Astrocyte (in vitro differentiated cells and primary cell): ENCODE measurements at places on chromosomes 13 and 19. TPM values are rescaled to one million over a fixed set of nuclear protein-coding genes. Genes with fewer than 3 reads are reported as not detected.

The KLK4 gene
- total RNA-seq: not detected in 2 replicates

GRCh38 chr13:32587011-32587810 is 959 bp downstream of the PDS5B start:
- peaks cover 7% of the 10 kb centered on the region for H3K4me1 ChIP-seq
- no peaks in the 10 kb centered on the region for H3K27me3 ChIP-seq
- H3K36me3 ChIP-seq: no peaks in the 10 kb centered on the region

DNA sequence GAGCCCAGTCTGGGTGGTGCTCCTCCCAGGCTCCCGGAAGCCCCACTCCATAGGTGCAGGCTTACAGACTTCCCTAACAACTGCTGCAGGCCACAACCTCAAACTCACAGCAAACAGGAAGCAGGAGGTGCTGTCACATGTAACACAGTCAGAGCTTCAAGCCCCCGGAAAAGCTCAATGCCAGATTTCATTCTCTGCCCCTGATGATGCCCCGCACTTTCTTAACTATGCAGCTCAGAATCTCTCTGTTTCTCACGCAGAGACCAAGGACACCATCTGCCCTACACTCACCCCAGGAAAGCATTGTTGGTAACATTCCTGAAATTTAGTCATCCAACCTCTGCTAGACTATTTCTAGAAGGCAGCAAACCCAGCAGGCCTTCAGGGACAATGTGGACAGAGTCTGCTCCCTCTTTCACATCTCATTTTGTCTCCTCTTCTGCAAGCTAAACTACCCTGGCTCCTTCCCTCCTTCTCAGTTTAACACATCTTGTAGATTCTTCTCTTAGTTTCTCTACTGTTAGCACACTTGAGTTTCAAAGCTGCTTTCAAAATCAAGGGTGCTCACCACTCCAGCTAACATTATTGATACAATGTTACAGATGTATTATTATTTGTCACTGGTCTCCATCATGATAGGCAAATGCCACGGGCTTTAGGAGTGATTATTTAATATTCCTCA is 162.5 kb downstream of the KCTD12 start:
- no peaks in the 10 kb centered on the region for H3K27me3 ChIP-seq
- H3K4me1 ChIP-seq: peaks cover 16% of the 10 kb centered on the region
- peak; percentile 87 for DNase-seq
- peak overlapping the region; percentile 65 for H3K27ac ChIP-seq

- no peak for DNase-seq
- H3K27ac ChIP-seq: no peak overlapping the region
- no peaks in the 10 kb centered on the region for H3K4me1 ChIP-seq
- H3K4me3 ChIP-seq: no peak overlapping the region
- no peaks in the 10 kb centered on the region for H3K36me3 ChIP-seq
- no peaks in the 10 kb centered on the region for H3K27me3 ChIP-seq
These were observed 54.6 kb downstream of the OR10H4 start for GRCh38 chr19:16003391-16003790.

DNA sequence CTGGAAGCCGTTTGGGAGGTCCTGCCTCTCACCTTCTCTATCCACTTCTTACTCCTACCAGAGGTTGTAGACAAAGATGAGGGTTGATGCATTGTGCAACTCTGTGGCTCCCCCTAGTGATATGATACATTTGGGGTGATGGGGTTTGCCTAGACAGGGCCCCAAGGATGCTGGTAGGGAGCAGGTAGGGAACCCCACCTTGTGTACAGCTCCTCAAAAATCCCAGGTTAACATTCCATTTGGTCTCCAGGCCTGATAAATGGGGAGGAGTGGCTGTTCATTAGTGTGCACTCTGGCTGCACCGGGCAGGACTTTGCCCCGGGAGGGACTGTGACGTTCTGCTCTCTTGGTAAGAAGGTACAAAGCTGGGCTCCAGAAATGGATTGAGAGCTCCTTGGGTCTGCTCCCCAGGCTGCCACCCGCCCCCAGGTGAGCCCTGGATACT is 19.2 kb downstream of the SIGLEC8 start:
- no peaks in the 10 kb centered on the region for H3K36me3 ChIP-seq
- no peak for DNase-seq
- H3K27ac ChIP-seq: no peak overlapping the region
- H3K4me1 ChIP-seq: no peaks in the 10 kb centered on the region
- no peaks in the 10 kb centered on the region for H3K27me3 ChIP-seq

- H3K4me1 ChIP-seq: no peaks in the 10 kb centered on the region
- H3K36me3 ChIP-seq: no peaks in the 10 kb centered on the region
- no peak overlapping the region for H3K27ac ChIP-seq
- peaks cover 9% of the 10 kb centered on the region for H3K27me3 ChIP-seq
- no peak overlapping the region for H3K4me3 ChIP-seq
These were observed 22.4 kb upstream of the MIER2 start for GRCh38 chr19:366951-367350.

The CEACAM5 gene
- total RNA-seq: not detected in 2 replicates

The ZNF175 gene
- 14.3 and 15.1 TPM in 2 replicates for total RNA-seq

The CYP2A6 gene
- not detected in 2 replicates for total RNA-seq

DNA sequence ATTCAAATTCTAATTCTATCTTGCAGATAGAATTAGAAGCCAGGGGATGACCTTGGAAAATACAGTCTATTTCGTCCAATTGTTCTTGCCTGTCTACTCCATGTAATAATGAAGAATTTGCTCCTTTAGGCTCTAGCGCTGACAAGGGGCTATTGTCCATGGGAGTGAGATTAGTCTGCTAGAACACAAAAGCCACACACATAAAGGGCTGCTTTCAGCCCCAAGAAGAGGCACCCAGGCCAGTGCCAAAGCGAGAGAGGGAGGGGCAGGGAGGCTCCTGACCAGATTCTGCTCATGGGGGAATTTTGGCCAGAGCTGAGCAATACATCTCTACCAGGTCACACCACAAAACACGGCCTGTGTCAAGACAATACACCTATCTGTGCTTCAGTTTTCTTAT is 1306.9 kb downstream of the UQCRFS1 start:
- no peaks in the 10 kb centered on the region for H3K36me3 ChIP-seq
- no peak overlapping the region for H3K4me3 ChIP-seq

The ZNF492 gene
- total RNA-seq: not detected in 2 replicates

DNA sequence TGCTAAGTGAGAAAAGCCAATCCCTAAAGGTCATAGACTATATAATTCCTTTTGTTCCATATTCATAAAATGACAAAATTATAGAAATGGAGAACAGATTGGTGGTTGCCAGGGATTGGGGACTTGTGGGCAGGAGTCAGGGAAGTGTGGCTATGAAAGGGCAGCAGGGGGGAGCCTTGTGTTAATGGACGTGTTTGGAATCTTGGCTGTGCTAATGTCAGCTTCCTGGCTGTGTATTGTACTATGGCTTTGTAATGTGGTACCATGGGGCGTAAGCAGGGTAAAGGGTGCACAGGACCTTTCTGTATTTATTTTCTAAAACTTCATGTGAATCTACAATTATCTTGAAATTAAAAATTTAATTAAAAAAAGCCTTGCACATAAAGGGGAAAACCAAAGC is 248.5 kb downstream of the UQCRFS1 start:
- H3K4me3 ChIP-seq: no peak overlapping the region
- no peak for DNase-seq
- no peak overlapping the region for H3K27ac ChIP-seq
- no peaks in the 10 kb centered on the region for H3K27me3 ChIP-seq
- H3K4me1 ChIP-seq: no peaks in the 10 kb centered on the region

DNA sequence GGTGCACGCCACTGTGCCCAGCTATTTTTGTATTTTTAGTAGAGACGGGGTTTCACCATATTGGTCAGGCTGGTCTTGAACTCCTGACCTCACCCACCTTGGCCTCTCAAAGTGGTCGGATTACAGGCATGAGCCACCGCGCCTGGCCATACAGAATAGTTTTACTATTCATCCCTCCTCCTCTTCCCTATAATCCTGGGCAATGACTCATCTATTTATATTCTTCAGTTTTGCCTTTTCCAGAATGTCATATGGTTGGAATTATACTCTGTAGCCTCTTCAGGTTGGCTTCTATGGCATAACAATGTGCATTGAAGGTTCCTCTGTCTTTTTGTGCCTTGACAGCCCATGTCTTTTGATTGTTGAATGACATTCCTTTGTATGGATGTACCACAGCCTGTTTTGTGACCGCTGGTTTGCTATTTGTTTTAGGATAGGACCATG is 22.2 kb upstream of the LRP3 start:
- peak; percentile 47 for DNase-seq
- no peak overlapping the region for H3K4me3 ChIP-seq
- H3K36me3 ChIP-seq: no peaks in the 10 kb centered on the region

The SIAH3 gene
- total RNA-seq: 0.07 TPM in 1 of 2 replicates, not detected in the other

- H3K27ac ChIP-seq: no peak overlapping the region
- no peak overlapping the region for H3K4me3 ChIP-seq
- H3K4me1 ChIP-seq: peaks cover 8% of the 10 kb centered on the region
- no peaks in the 10 kb centered on the region for H3K36me3 ChIP-seq
- peaks cover 2% of the 10 kb centered on the region for H3K27me3 ChIP-seq
- no peak for DNase-seq
These were observed 110.8 kb upstream of the C1QTNF9B start for GRCh38 chr13:24007979-24008620.

- no peak for DNase-seq
- H3K27me3 ChIP-seq: no peaks in the 10 kb centered on the region
- H3K4me3 ChIP-seq: peak overlapping the region; percentile 26
- H3K27ac ChIP-seq: no peak overlapping the region
- no peaks in the 10 kb centered on the region for H3K36me3 ChIP-seq
These were observed 219.8 kb downstream of the MZT1 start for GRCh38 chr13:72507416-72508199.

DNA sequence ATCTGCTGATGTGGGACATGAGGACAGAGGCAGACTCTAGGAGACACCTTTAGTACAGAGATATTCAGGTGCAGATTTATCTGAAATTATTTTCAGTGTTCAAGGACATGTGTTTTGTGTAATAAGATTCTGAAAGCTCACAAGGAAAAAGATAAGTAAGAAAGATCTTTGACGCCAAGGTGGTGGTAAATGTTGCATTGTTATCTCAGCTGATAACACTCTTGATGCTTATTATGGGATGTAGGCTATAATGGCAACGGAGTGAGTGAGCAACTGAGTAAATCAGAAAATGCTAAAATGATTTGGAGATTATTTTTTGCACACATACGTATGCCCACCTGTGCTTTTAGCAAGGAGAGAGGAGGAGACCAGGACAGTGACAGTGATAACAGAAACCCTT is 510.9 kb downstream of the KLF12 start:
- H3K27me3 ChIP-seq: peaks cover 2% of the 10 kb centered on the region
- no peak overlapping the region for H3K27ac ChIP-seq
- H3K4me3 ChIP-seq: no peak overlapping the region
- H3K36me3 ChIP-seq: no peaks in the 10 kb centered on the region
- no peak for DNase-seq
